A549 treated with Mapracorat at 1 μM for 4 hours (cell line): ENCODE measurements at places on chromosomes 4 and X. TPM values are rescaled to one million over a fixed set of nuclear protein-coding genes. Genes with fewer than 3 reads are reported as not detected.

The BTK gene
- 0.07 to 0.36 TPM (median 0.24 TPM) in 5 replicates for total RNA-seq

The HMX1 gene
- total RNA-seq: 0.07 to 0.19 TPM (median 0.09 TPM) in 5 replicates

The CLNK gene
- not detected in 5 replicates for total RNA-seq

The COL4A5 gene
- total RNA-seq: 9.1 to 12.9 TPM (median 11.7 TPM) in 5 replicates

The HTRA3 gene
- total RNA-seq: 15.1 to 21.2 TPM (median 20.1 TPM) in 5 replicates

The GPRASP3 gene
- total RNA-seq: 2.8 to 3.9 TPM (median 3.8 TPM) in 5 replicates

The LRP2BP gene
- total RNA-seq: 0.08 to 0.30 TPM (median 0.13 TPM) in 5 replicates

The PRKX gene
- total RNA-seq: 20.3 to 27.7 TPM (median 26.0 TPM) in 5 replicates

The GRID2 gene
- not detected in 5 replicates for total RNA-seq

The TCEAL9 gene
- 87.7 to 170 TPM (median 90.7 TPM) in 5 replicates for total RNA-seq

The CNOT6L gene
- 6.6 to 11.3 TPM (median 8.8 TPM) in 5 replicates for total RNA-seq

The FAM241A gene
- total RNA-seq: 0.82 to 0.88 TPM (median 0.82 TPM) in 5 replicates

The FABP2 gene
- total RNA-seq: not detected in 5 replicates

The GPR50 gene
- total RNA-seq: 0.10 to 0.25 TPM (median 0.21 TPM) in 5 replicates
